ENCODE measurements at places on chromosomes 6 and 20. TPM values are rescaled to one million over a fixed set of nuclear protein-coding genes. Genes with fewer than 3 reads are reported as not detected.

- no peak for DNase-seq
Measured at GRCh38 chr6:147538821-147539220, 30.3 kb downstream of the SAMD5 start.

GRCh38 chr6:81876971-81877370, 124.5 kb upstream of the TENT5A start:
- DNase-seq = no peak

- DNase-seq = no peak
Measured at GRCh38 chr6:144302701-144303372, 17.7 kb downstream of the UTRN start.

The SLC13A3 gene
- total RNA-seq = 0.63 TPM

DNA sequence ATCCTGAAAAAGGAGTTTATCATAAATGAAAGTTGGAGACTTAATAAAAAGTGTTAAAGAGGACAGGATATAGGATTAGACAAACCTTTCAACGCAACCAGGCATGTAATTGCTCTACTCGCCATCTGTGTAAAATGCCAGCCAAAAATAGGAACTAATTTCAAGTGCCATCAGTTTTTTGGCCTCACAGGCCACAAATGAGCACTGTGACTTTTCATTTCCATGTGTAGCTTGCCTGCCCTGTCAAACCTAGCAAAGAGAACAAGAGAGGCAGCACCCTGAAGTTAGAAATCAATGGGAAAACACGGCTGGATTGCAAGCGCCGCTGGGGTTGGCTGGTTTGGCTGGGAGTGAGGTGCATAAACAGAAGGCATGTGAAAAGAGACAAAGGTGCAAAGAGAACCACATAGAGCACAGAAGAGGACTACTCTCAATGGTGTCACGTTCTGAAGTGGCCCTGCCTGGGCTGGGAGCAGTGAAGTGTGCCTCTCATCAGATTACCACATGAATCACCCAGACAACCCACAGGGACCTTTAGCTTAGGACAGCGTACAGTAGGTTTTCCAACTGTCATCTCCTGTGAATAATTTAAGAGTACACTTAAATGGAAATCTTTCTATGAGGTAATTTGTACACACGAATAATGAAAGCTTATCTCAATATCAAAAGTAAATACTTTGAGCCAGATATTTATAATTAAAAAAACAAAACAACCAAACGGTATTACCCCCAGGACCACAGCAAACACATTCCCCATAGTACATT, 78.0 kb upstream of the NHSL1 start:
- no peak for DNase-seq

GRCh38 chr6:136586295-136586694, 36.1 kb upstream of the MAP7 start:
- DNase-seq = no peak

GRCh38 chr6:16694781-16695578, 66.3 kb downstream of the ATXN1 start:
- peak; percentile 44 for DNase-seq

DNA sequence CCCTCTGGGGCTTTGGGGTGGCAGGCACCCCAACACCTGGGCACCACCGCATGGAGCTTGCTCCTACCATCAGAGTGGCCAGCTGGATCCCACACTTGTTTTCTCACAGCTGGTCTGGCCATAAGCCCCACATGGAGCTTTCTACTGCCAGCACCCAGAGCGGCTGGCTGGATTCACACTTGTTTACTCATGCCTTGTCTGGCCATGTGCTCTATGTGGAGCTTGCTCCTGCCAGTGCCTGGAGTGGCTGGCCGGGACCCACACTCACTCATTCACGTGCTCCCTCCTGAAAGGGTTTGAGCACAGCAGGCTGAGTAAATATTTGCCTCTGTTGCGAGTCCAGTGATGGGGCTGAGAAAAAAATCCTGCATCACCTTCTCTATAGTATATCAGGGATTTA, 487.0 kb downstream of the CD109 start:
- no peak for DNase-seq

The MAS1 gene
- not detected for total RNA-seq

DNA sequence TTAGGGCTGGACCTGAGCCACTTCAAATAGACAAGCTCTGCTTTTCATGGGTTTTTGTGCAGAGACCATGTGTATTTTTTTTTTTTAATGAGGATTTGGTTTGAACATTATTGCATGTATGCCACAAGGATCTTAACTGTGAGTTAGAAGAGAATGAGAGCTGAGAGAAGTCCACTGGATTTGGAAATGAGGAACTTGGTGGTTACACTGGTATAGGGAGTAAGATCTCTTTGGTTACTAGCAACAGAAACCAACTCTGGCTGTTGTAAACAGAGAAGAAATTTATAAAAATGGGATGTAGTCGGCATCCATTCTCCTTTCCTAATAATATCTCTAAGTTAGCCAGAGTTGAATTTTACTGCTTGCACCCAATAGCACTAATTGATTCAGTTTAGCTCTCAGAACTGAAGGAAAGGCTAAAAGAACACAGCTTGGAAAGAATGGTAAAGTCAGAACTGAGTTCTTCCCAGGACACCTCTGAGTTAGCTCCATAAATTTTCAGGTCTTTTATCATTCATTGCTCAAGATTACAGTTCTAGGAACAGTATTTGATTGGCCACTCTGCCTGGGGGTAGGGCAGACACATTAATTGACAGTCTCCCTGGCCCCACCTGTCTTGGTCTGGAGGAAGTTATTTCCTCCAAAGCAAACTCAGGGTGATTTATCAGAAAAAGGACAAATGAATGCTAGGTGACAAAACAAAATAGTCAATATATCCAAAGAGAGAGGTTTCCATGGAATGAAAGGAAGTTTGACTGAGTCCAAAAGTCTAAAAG, 3.9 kb upstream of the WFDC2 start:
- no peak for DNase-seq

DNA sequence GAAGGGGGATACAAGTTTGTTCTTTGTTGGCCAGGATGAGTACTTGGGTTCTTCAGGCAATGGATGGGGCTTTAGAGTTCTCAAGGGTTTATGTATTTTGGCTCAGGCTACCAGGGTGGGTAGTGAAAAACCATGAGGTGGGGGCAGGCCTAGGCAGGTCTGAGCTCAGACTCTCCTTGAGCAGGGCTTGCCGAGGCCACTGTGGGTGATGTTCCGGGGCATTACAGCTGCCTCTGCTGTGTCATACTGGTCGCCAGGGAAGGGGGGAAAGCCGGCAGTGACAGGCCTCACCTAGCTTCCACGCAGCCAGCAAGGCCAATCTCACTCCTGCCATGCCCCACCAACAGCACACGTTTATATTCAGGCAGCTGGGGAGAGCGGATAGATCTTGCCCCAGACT, 79.6 kb downstream of the BCKDHB start:
- DNase-seq = no peak

DNA sequence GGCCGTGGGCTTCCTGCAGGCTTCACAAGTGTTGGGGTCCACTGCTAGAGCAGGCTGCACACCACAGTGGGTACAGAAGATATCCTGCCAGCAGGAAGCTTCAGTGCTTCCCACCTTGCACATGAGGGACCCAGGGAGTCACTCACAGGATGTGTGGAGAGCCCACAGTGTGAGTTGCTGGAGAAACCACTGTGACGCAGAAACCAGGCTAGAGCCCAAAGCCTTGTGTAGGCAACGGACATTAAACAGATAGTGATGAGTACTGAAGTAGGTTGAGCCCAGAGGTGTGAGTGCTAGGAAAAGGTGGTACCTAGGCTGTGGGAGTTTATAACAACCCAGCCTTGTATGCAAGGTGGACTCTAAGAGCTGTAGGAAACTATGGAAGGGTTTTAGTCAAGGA, 18.9 kb upstream of the DEF6 start:
- DNase-seq = no peak

- no peak for DNase-seq
Measured at GRCh38 chr20:44723391-44723790, 8.2 kb downstream of the CCN5 start.

DNA sequence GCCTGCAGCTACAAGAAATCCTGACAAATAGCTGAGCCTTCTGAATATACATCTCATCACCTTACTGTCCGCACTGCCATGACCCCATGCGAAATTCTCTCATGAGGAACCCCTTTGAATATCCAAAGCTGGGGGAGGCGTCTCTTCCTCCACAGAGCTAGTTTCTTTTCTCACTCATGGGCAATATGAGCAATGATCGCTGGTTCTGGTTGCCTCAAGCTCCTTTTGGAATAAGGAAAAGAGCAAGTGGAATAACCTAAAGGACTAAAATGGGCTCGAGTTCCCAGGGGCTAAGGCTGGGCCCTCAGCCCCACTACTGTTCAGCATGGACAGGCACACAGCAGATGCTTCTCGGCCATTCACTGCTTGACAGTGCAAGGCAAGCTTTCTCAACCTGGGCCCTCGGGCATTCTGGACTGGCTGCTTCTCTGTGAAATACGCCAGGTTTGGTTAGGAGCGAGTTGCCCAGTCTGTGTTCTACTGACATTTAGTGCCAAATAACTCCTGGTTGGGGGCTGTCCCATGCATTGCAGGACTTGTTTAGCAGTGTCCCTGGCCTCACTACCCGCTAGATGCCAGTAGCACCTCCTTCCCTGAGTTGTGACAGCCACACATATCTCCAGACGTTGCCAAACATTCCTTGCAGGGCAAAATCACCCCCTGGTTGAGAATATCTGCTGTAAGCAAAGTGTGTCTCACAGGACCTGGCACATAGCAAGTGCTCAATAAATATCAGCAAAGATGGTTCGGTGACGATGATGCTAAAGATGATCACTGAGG, 156.8 kb downstream of the CEBPB start:
- no peak for DNase-seq

GRCh38 chr6:157961832-157962575, 19.7 kb upstream of the SYNJ2 start:
- no peak for DNase-seq

GRCh38 chr6:83138118-83138722, 54.8 kb downstream of the PGM3 start:
- DNase-seq = no peak

- DNase-seq = no peak
Measured at GRCh38 chr6:18088419-18089296, 33.8 kb downstream of the NHLRC1 start.

DNA sequence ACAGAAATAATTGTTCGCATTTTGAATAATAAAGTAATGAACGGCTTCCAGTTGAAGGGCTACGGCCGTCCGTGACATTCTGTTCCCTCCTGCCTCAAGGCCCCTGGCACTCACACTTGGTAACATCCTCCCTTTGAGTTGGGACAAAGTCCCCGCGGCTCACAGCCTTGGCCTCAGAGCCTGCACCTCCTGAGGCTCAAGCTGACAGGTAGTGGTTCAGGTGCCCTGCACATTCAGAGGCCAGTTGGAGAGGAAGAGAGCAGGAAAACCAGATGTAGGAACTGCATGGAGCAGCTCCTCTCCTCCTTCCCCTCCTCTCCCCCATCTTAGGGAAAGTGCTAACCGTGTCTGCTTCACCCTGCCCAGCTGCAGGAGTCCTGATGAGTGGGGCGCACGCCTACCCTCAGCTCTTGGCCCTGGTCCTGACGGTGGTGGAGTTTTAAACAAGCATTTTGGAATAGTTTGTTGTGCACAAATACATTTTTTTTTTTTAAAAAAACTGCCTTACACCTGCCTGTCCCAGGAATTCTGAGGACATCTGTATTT, 393.1 kb downstream of the SMOC2 start:
- no peak for DNase-seq
